ENCODE measurements at places on chromosomes 12 and 14.

DNA sequence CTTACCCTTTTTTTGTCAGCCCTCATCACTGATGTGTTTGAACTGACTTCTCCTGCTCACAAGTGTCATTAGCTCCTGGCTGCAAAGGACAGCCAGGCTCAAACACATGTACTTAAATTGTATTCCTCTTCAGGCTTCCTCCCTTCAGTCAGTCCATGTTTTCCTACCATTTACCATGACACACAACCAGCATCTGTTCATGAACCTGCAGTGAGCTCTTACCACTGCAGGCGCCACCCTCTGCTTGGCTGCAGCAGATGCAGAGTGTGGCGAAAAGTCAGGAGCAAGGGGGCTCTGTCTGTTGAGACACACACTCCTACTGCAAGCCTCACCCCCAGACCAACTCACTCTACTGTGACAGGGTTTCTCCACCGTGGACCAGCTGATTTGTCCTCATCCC is 70.2 kb downstream of the TSPAN11 start:
- no peak for DNase-seq

- no peak for DNase-seq
These were observed 32.6 kb downstream of the PAPLN start for GRCh38 chr14:73269729-73270531.

DNA sequence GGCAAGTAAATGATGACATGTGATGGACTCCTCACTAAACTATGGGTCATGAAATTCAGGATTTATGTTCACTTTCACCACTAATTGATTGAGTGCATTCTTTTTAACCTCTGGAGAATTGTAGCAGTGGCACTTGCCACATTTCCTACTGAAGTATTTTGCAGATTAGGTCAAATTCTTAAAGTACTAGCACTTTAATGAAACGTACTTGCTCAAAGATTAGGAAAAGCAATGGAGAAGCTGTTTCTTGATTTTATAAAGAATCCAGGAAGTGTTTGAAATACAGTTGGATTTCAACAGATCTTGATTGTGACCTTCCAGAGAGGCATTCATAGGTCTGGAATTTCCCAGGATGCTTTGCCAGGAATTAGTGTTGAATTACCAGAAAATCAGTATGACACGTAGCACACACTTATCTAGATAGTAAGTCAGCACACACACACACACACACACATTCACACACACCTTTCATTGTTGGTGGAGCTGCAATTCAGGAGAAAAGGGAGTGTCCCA is 162.6 kb downstream of the MYRFL start:
- DNase-seq = no peak

DNA sequence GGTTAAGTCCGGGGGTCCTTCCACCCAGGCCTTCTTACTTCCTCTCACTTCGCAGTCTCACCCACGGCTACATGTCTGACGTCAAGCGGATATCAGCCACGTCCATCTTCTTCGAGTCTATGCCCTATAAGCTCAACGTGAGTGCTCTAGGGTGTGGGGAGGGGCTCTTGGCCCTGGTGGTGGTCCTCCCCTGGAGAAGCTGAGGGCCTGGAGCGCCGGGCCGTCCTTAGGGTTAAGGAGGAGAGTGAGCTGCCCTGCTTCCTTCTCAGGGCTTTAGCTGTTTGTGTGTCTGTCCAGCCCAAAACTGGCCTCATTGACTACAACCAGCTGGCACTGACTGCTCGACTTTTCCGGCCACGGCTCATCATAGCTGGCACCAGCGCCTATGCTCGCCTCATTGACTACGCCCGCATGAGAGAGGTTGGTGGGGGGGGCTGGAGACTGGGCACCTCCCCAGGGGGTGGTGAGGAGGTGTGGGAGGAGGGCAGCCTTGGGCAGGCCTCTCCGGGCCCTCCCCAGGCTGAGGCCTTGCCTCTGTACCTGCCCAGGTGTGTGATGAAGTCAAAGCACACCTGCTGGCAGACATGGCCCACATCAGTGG is 2.7 kb downstream of the SHMT2 start:
- no peak for DNase-seq

DNA sequence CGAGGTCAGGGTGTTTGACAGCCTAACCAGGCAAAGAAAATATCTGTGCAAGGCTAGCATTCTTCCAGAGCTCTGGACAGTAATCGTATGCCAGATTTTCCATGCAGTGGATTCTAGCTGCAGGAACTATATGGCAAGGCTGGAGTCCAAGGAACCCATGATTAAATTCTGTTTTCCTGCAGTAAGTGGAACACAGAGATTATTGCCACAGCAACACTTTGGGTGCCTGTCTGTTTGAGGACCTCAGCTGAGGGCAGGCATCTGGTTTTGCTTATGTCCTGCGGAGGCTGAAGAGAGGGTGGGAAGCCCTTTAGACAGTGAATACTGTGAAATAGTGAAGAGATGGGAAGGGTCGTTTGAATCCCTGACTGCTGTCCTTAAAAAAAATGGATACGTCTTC is 104.4 kb downstream of the DAD1 start:
- DNase-seq = no peak

GRCh38 chr12:47397664-47398281 is 308.1 kb downstream of the RPAP3 start:
- DNase-seq = peak; percentile 19

GRCh38 chr12:6979453-6979852 is 8.7 kb downstream of the EMG1 start:
- DNase-seq = no peak

GRCh38 chr12:74963867-74964331 is 245.7 kb downstream of the KCNC2 start:
- no peak for DNase-seq

DNA sequence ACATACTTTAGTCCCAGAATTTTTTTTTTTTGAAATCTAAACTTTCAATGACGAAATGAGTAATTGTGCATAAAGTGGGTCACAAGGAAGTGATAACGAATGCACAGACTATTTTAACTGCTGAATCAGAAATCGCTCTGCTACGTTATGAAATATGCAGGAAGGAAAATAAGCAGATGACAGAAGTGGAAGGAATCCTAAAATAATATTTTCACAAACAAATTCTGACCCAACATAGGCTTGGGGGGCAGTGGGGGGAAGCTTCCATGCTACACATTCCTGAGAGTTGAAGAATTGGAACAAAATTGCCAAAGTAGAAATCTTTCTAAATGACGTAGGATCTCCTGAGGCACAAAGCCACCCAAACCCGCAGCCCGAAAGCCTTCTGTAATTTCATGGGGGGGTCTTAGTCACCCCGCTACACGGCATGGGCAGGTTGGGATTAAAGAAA is 89.6 kb downstream of the ARF6 start:
- no peak for DNase-seq

DNA sequence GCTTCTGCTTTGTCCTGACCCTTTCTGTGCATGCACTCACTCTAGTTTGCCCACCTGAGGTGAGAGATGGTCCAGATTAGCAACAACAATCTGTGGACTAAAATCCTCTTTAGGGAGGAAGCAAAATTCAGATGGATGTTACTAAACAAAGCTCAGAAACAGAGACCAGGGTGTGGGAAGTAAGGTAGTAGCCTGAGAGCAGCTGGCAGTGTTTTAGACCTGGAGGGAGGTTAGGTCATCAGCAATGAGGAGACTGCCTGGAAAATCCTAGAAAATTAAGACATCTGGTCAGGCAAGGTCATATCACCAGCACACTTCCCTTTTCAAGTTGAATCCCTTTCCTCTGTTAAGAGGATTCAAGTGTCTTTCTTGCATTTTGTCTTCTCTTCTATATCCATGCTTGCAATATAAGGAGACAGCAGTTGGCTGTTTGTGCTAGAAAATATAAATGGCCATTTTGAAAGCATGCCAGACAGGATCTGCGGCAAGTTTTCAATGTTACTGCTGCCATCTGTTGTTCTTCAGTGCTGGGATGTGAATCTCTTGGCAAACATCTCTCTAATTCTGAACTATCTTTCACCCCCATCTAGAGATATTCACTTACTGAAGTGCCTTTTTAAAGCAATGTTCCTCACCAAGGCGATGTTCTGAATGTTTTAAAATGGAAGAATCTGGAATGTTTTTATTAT is 266.4 kb downstream of the NAV3 start:
- no peak for DNase-seq

DNA sequence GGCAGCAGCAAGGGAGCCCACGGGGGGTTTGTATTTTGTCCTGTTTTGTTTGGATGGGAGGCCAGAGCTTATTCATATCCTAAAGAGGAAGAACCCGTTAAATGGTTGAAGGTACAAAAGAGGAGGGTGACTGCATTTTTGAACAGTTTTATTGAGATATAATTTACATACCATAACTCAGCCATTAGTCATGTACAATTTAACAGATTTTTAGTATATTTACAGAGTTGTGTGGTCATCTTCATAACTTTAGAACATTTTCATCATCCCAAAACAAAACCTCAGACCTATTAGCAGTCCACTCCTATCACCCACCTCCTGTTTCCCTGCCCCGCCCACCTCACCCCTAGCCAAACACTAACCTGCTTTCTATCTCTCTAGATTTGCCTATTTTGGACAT is 12.6 kb downstream of the NRDE2 start:
- no peak for DNase-seq

DNA sequence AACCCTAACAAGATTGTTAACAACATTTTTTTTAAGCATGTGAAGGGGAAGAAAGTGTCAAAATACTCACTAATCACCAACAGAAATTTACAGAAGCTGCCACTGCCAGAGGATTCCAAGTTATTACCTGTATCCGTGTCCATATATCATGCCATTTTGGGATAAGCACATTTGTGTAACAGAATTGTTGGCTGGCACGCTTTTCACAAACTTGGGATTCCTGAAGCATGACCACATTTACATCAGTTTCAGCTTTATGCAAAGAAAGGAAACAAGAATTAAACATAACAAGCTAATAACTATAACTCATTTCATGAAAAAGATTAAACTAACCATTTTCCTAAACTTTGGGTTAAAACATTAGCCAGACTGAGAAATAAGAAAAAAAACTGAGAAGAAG is 5.9 kb downstream of the NEMP1 start:
- DNase-seq = no peak

DNA sequence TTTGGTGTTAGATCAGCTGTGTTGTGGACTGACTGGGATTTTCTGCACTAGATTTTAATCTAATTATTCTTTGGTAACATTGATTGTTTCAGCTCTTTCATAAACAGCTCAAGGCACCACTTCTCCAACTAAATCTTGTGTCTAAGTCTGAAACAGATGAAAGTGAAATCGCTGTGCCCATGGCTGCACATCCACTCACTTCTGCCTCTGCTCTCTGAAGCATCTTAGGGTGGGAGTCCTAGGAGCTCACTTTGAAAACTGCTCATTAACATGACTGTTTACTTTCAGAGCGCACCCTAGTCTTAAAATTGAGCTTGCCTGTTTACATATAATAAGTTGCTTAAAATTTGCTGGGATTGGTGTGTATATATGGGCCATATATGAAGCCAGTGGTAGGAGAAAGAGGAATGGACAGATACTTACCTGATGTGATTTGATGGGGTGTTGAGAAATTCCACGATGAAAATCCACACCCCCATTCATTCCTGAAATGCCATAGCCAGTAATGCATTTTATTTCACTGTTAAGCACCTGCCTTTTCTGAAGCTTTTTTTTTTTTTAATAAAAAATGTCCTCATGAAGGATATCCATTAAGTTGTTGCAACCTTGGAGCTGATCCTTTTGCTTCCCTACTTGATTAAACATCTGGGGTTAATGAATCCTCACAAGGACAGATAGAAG is 52.8 kb downstream of the PPFIBP1 start:
- no peak for DNase-seq

DNA sequence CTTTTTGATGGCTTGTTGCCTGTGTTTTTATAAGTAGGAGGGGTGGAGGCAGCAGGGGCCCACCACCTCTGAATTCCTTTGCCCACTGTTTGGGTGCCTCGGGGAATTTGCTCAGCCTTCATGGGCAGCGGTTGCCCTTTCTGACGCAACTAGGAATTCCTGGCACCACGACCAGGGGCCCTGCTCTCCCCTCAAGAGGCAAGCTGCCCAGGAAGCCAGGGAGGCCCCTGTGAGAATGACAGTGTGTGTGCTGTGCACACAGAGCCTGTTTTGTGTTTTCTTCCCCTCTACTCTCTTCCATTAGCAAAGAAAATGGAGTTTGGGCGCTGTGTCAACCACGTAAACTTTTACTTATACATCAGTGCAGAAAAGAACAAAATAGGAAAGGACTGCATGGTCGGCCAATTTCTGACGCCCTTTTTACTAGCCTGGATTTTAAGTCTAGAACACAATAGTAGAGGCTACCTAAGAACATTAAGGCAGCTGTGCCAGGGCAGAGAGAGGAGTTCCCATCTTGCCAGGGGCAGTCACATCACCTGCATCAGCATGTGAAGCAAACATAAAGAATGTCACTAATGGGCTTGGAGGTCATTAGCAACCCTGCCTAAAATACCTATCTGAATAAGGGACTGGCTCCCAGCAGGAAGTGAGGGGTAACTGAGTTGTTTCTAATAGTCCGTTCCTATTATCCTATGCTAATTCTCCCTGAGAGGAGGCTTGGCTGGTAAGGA is 17.9 kb upstream of the PTGR2 start:
- no peak for DNase-seq

DNA sequence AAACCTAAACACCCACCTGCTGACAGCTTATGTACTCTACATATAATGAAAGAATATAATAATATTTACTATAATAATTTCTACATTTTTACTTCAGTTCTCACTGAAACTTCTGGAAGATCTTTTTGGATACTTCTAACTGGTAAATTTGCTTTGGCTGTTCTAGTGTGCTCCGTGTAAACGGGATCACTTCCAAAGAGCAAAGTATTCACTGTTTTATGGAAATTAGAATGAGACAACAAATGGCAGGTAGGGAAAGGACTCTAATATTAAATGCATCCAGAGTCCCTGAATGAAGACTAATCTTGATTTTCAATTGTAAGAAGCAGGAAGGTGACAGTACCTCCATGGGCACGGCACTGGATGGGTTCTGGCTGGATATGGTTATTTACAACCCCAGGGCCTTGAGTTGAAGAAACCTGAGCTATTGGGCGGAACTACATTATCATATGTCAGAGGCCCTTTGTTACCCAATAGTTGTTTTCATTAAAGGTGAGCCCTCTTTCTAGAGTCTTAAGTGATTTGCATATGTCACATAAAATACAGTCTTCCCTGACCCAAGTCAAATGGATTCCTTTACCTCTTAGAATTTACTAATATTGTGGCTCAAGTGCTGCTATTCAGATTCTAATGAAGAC is 10.7 kb downstream of the ERP29 start:
- DNase-seq = no peak

- no peak for DNase-seq
These were observed 29.5 kb downstream of the ACTN1 start for GRCh38 chr14:68949601-68949965.

DNA sequence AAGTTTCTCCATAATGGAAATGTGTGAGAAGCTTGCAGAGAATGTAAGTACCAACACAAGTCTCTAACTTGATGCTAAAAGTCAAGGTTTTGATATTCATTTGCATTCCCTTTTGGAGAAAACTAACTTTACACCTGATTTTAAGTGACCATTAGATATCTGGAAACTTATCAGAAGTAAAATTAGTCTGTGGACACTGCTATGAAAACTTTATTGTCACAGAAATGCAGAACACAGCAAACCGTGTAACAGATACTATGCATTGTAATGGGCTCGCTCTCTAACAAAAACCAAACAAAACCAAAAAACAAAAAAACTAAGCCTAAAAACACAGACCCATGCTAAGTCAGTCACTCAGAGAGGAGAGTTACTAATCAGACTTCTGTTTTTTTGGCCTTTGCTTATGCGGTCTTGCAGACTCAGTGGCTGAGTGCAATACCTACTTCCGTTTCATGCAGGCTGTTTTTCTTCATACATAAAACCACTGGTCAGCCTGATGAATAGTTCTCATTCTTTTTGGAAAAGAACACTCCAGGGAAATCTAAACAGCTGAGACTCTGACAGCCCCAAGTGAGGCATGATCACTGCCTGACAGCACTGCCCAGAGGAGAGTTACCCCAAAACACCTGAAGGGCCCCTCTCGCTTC is 35.7 kb downstream of the NRDE2 start:
- DNase-seq = no peak

- no peak for DNase-seq
These were observed 92.3 kb downstream of the SCAF11 start for GRCh38 chr12:45898094-45898493.

All from activated gamma-delta T cell treated with Interleukin-2 at 50 U/mL for 16 hours (primary cell).